ENCODE measurements at places on chromosomes 11 and 22. TPM values are rescaled to one million over a fixed set of nuclear protein-coding genes. Genes with fewer than 3 reads are reported as not detected.

The HORMAD2 gene
- total RNA-seq: not detected

DNA sequence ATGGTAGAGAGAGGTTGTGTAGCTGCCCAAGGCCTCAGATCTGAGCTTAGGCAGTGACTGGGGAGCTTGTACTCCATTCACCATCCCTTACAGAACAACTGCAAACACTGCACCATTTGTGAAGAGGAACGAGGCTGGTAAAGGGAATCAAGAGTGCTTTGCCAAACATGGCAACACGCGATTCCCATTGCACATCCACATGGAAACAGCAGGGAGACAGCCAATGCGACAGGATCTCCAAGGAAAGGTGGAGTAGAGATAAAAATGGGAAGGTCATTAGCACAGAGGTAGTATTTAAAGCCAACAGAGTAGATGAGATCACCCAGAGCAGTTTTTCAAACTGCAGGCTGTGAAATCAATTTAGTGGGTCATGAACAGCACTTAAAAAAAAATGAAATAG is 42.0 kb downstream of the TCF20 start:
- H3K4me1 ChIP-seq: peaks cover 5% of the 10 kb centered on the region
- no peaks in the 10 kb centered on the region for H3K36me3 ChIP-seq
- H3K27ac ChIP-seq: peak overlapping the region; percentile 60
- H3K27me3 ChIP-seq: no peaks in the 10 kb centered on the region
- peak; percentile 82 for DNase-seq
- H3K4me3 ChIP-seq: no peak overlapping the region

- no peak overlapping the region for H3K27ac ChIP-seq
- H3K36me3 ChIP-seq: peaks cover 3% of the 10 kb centered on the region
- no peaks in the 10 kb centered on the region for H3K4me1 ChIP-seq
Observed at GRCh38 chr11:94604482-94604881, 37.3 kb downstream of the PIWIL4 start.

DNA sequence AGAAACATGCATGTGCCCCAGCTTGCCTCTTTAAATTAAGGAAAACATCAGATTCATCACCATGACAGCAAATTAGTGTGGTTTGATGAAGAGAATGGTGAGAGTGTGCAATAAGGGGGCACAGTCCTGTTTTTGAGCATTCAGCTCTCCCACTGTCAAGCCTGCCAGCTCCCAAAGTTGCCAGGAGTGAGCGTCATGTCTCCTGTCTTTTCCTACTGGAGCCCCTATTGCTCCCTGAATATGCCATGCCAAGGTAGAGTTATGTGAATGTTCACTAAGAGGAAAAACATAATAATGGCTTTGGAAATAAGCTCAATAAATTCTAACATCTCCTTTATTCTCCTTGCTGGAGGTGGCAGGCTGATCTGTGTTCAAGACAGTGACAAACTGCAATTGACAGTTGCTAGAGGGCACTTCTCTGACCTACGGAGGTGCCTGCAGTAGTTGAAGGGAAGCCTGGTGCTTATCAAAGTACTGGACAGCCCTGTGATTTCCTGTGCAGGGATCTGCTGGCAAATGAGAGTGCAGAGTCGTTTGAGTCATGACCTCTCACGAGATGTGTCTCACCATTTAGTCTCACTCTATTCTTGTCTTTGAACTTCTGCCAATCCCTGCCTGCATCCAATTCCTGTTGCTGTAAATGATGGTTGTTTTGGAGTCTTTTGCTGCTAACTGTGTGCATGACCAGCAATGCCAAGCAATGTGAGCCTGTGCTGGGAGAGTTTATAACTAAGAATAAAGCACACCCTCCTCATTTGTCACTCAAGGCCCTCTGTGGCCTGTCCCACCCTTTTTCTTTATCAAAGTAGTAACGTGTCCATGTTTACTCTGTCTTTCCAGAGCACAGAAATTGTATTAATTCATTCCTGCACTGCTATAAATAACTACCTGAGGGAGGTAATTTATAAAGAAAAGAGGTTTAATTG is 34.8 kb downstream of the MRGPRX2 start:
- no peaks in the 10 kb centered on the region for H3K27me3 ChIP-seq
- no peak overlapping the region for H3K4me3 ChIP-seq
- H3K27ac ChIP-seq: no peak overlapping the region
- peak; percentile 1 for DNase-seq

DNA sequence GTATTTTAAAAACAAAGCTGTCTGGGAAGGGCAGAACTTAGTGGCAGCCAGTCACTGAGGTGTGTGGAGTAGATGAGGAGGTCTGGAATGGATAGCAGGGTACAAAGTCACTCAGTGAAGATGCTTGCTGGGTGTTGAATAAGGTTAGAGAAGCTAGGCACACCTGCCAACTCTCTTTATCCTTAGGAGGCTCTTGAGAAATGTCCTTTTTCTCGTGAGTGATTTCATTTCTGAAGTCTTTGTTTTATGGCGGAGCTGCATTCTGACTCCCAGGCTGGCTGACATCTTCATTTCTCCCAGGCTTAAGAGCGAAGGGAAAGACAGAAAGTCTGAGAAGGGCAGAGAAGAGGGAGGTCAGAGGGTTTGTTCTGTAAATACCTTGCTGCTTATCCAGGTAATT is 31.0 kb downstream of the CECR2 start:
- no peaks in the 10 kb centered on the region for H3K4me1 ChIP-seq
- no peak overlapping the region for H3K4me3 ChIP-seq
- H3K27ac ChIP-seq: no peak overlapping the region
- no peak for DNase-seq

- H3K4me3 ChIP-seq: no peak overlapping the region
- no peak overlapping the region for H3K27ac ChIP-seq
- DNase-seq: no peak
- H3K36me3 ChIP-seq: no peaks in the 10 kb centered on the region
- H3K27me3 ChIP-seq: no peaks in the 10 kb centered on the region
Observed at GRCh38 chr11:7261578-7261977, 9.9 kb downstream of the SYT9 start.

The SCGB1C1 gene
- not detected for total RNA-seq

DNA sequence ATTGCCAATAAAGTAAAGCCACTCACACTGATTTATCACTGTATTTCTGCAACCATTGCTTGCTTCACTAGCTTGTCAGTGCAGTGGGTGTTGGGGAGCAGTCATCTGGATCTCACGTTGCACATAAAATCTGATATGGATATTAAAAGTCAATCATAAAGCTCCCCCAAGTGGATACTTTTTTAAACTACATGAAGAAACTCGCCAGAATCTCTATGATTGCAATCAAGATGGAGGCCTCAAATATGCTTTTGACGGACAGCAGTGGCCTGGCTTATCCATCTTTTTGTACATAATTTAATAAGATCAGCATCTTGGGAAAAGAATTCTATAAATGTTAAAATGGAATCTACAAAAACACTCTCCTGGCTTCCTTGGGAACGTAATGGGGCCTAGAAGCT is 137.7 kb downstream of the WT1 start:
- H3K4me1 ChIP-seq: no peaks in the 10 kb centered on the region
- H3K36me3 ChIP-seq: no peaks in the 10 kb centered on the region
- no peak overlapping the region for H3K27ac ChIP-seq
- peaks cover 2% of the 10 kb centered on the region for H3K27me3 ChIP-seq

DNA sequence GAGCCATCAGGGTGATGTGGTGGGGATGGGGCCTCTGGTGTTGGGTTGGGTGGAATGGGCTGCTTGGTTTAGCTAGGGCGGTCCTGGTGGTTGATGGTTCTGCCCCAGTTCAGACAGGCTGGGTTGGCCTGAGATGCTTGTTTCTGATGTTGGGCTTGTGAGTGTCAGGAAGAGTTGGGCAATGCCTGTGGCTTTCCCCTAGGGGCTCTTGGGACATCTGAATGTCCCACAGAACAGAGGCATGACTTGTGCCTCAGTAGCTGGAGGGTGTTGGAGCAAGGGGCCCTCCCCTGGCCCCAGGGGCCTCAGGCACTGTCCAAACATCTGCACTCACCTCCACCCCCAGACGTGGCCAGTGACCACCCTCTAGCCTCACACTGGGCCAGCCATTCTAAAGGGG is 14.0 kb upstream of the CTSD start:
- no peak overlapping the region for H3K4me3 ChIP-seq
- DNase-seq: no peak
- H3K36me3 ChIP-seq: no peaks in the 10 kb centered on the region
- H3K4me1 ChIP-seq: peaks cover 6% of the 10 kb centered on the region
- H3K27me3 ChIP-seq: peaks cover 8% of the 10 kb centered on the region

DNA sequence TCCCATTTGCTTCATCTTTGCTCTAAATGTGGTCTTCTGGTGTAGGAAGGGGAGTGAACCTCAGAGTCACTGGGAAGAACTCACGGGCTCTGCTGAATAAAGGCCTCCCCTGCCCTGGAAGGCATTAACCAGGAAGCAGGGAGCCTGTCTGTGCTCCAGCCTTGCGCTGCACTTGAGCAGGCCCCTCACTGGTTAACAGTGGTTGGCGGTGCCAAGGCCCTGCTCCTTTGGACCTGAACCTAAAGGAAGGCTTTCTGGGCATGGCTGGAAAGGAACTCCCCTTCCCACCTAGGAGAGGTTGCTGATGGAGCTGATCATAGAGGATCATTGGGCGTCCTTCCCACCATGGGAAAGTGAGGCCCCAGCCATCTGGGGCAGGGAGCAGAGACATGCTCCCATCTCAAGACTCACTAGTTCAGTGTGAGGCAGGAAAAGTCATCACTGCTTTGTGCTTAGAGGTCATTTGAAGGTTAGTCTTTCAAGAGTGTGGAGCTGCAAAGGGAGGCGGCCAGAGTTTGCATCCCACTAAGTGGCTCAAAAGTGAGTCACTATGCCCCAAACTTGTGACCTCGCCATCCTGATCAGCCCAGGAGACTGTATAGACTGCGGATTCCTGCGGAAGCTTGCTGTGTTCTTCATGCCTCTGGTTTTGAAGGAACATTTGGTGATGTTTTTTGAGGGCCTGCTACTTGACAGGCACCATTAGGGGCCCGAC is 50.4 kb downstream of the DBX1 start:
- H3K4me1 ChIP-seq: no peaks in the 10 kb centered on the region
- peaks cover 26% of the 10 kb centered on the region for H3K36me3 ChIP-seq
- no peak for DNase-seq
- no peak overlapping the region for H3K27ac ChIP-seq
- H3K4me3 ChIP-seq: no peak overlapping the region
- H3K27me3 ChIP-seq: no peaks in the 10 kb centered on the region

The MMP12 gene
- total RNA-seq: not detected

The SYTL2 gene
- 65.7 TPM for total RNA-seq

DNA sequence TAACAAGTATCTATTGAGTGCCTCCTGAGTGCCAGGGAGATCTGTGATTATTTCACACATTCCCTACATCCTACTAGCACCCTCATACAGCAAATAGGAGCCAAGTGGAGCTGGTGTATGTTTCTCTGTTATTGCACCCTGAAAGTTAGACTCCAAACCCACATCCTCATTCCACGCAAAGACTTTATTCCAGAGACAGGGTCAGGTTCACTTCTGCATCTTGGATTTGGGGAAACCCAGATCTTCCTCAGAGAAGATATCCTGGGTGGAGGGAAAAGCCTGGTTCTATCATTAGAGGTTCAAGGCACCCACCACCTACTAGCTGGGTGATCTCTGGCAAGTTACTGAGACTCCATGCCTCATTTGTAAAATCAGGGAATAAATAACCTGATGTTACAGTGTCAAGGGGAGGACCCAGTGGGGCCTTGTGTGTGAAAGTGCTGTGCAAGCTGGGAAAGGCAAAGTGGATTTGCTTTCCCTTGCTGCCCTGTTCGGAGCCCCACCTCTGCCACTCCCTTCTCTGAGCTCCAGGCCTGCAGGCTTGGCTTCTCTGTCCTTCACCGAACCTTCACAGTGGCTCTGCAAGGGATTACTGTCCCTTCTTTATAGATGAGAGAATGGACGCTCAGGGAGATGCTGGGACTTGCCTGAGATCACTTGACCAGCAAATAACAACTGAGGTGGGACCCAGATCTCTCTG is 991 bp upstream of the SLCO2B1 start:
- DNase-seq: no peak
- peaks cover 2% of the 10 kb centered on the region for H3K27me3 ChIP-seq
- no peak overlapping the region for H3K27ac ChIP-seq
- H3K36me3 ChIP-seq: no peaks in the 10 kb centered on the region
- H3K4me3 ChIP-seq: no peak overlapping the region
- H3K4me1 ChIP-seq: peaks cover 43% of the 10 kb centered on the region

DNA sequence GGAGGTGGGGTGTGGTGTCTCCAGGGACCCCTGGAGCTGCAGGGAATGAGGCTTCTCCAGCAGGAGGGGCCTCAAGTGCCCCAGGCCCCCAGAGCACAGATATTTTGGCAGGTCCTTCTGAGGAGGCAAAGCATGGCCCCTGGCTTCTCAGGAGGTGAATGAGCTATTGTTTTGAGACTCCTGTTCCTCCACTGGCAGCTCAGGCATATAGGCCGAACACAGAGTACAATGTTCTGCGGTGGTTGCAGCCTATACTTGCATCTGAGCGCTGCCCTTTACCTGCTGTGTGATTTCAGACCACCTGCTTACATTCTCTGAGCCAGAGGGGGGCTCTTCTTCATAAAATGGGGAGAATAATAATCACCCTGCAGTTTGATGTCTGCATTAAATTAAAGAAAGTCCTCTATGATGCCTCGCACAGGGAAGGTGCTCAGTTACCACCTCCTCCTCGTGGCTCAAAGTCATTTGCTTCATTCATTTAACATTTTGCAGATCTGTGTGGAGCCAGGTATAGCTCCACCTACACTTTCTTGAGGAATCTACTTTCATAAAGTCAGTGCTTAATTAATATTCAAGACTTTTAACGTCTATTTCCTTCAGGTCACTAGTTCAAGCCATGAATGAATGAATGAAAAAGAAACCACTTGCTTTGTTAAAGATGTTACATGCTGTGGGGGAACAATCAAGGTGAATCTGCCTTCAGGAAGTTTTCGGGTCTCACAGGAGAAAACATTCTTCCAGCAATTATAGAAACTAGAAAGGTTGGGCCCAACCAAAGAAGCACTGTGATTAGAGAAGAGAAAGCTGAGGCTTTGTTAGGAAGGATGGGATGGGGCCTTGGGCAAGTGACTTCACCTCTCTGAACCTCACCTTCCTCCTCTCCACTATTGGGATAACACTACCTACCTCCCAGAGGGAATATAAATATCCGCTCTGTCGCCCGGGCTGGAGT is 68.4 kb downstream of the ADAMTS15 start:
- peaks cover 3% of the 10 kb centered on the region for H3K27me3 ChIP-seq
- H3K36me3 ChIP-seq: no peaks in the 10 kb centered on the region
- H3K27ac ChIP-seq: no peak overlapping the region
- no peak for DNase-seq

DNA sequence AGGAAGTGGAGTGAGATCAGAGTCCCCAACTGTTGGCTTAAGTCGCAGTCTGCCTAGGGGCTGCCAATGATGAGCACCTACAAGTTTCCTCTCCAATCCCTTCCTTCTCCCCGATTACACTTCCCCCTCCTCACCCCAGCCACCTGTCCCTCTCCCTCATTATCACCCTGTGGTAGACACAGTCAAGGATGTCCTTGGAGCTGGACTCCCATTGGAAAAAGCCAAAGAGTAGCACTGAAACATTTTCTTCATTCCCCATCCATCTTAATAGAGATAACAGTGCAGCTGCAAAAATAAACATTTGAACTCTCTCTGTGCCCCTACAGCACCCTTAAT is 146.2 kb downstream of the DBX1 start:
- H3K36me3 ChIP-seq: no peaks in the 10 kb centered on the region
- DNase-seq: no peak
- H3K4me3 ChIP-seq: no peak overlapping the region
- no peaks in the 10 kb centered on the region for H3K27me3 ChIP-seq
- no peak overlapping the region for H3K27ac ChIP-seq
- H3K4me1 ChIP-seq: peaks cover 9% of the 10 kb centered on the region

The TMEM25 gene
- 14.2 TPM for total RNA-seq

- no peak overlapping the region for H3K4me3 ChIP-seq
- H3K27me3 ChIP-seq: no peaks in the 10 kb centered on the region
- no peaks in the 10 kb centered on the region for H3K36me3 ChIP-seq
- no peaks in the 10 kb centered on the region for H3K4me1 ChIP-seq
- no peak overlapping the region for H3K27ac ChIP-seq
Observed at GRCh38 chr11:101401245-101401644, 182.6 kb downstream of the TRPC6 start.
